ENCODE measurements at places on chromosomes 16 and 17.

- DNase-seq, result no peak
These were observed 5.0 kb downstream of the GCGR start for GRCh38 chr17:81808778-81809555.

- no peak for DNase-seq
These were observed 8.4 kb upstream of the PPP1R1B start for GRCh38 chr17:39618246-39618913.

GRCh38 chr16:85193115-85193493 lies 80.8 kb upstream of the CIBAR2 start:
- DNase-seq, result no peak

DNA sequence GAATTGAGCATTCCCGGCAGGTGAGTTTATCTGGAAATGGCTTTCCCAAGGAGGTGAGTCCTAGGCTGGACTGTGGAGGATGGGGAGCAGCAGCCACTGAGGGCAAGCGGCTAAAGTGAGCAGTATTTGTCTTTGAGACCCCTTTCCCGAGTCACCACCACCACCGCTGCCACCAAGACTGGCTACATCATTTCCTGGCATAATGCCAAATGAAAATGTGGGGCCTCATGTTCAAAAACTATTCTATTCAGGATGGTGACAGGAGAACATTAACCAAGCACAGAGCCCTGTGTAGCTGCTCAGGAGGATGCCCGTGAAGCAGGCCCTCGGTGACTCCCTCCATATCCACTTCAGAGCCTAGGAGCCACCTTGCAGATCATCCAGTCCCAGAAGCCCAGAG lies 46.0 kb downstream of the NOG start:
- no peak for DNase-seq

DNA sequence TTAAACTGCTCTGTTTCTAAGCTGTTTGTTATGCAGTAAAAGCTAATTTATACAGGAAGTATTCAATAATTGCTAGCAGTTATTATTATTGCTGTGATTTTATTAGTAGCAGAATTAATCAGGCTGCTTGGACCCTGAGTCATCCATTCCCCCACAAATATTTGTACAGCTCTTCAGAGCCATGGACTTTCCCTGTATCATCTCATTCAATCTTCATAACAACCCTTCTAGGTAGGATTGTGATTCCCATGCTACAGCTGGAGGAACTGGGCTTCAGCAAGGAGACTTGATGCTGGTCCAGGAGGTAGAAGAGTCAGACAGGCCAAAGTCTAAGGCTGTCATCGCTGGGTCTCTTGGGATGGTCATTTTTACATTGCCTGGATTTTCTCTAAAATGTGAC lies 208.3 kb downstream of the C16orf95 start:
- DNase-seq, result no peak

- no peak for DNase-seq
These were observed 162.8 kb upstream of the CDH11 start for GRCh38 chr16:65284626-65285025.

- DNase-seq, result no peak
These were observed 16.8 kb downstream of the IL4R start for GRCh38 chr16:27330542-27330941.

DNA sequence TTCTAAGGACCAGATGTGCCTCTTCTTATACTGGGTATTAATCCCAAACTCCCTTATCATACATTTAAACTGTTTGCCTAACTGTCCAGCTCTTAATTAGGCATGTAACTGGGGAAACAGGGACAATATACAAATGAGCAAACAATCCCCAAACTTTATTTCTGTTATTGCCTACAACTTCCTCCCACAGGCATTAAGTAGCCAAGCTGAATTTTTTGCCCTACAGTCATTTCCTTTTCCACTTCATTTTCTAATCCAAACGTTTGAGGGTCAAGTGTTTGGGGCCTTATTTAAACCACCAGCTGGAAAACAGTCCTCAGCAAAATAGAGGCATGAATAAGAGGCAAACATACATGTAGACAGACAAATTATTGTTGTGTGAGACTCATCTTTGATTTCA lies 77.4 kb upstream of the CCL2 start:
- no peak for DNase-seq

DNA sequence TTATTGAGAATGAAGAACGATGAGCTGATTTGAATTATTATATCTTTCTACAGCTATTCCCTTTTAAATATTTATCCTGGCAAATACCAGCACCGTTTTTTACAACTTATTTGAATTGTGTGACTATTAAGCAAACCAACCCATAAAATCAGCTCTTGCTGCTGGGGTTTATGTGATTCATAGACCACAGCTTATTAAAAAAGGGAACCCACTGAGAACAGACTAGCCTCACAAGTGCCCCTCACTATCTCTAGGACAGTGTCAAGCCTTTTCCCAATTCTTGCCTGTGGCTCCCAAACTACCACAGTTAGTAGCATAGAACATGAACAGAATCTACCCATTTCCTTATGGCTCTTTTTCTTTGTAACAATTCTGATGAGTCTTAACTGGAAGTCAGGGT lies 6.1 kb upstream of the LIG3 start:
- DNase-seq, result no peak

Measured in effector memory CD4-positive, alpha-beta T cell (primary cell).